ENCODE measurements at places on chromosomes 7 and 10.

DNA sequence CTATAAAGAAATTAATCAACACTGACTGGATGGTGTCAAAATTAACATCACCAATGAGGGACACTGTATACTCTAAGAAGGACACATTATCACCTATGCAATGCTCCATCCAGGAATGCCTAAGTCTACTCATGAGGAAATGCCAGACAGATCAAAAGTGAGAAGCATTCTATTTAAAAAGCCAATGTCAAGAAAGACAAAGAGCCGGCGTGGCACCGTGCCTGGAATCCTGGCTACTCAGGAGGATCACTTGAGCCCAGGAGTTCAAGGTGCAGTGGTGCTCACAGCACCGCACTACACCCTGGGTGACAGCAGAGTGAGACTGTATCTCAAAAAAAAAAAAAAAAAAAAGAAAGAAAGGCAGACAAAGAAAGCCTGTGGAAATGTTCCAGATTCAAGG lies 45.5 kb upstream of the ANAPC16 start:
- DNase-seq: no peak

GRCh38 chr7:134811765-134812164 lies 32.3 kb downstream of the CALD1 start:
- DNase-seq: no peak

- no peak for DNase-seq
These were observed 25.4 kb downstream of the TRDMT1 start for GRCh38 chr10:17176091-17176490.

- no peak for DNase-seq
These were observed 87.0 kb upstream of the SLC25A13 start for GRCh38 chr7:96408881-96409280.

DNA sequence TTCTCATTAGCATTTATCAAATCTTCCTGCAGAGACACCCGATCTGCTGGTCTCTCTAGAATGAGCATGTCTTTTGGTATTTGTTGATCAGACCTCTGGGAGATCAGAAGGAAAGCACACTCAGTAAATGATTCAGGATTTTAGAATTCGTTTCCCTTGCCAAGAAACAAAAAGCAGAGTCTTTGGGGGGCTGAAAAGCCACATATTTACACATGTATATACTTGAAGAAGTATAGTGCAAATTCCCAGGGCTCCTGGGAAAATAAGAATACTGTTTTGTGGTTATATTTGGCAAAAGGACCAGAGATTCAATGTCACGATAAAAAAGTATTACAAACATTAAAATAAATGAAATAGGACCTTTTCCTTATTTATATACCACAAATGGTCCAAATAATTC lies 100.2 kb downstream of the AGMO start:
- no peak for DNase-seq

DNA sequence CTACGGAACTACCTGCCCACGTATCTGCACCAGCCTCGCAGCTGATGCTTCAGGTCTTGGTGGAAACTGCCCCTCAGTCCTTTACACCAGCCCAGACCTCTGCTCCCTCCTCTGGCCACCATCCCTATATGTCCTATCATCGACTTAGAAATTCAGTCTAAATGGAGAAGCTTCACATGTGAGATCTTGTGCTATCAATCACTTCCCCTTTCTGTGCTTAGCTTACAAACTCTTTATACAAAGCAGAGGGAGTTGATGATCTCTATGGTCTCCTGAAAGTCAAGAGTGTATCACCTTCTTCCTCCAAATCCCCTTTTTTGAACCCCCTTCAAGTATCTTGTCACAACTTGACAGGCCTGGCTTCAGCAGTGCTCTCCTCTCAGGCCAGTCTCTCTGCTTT lies 30.7 kb downstream of the ZNF777 start:
- DNase-seq: no peak

DNA sequence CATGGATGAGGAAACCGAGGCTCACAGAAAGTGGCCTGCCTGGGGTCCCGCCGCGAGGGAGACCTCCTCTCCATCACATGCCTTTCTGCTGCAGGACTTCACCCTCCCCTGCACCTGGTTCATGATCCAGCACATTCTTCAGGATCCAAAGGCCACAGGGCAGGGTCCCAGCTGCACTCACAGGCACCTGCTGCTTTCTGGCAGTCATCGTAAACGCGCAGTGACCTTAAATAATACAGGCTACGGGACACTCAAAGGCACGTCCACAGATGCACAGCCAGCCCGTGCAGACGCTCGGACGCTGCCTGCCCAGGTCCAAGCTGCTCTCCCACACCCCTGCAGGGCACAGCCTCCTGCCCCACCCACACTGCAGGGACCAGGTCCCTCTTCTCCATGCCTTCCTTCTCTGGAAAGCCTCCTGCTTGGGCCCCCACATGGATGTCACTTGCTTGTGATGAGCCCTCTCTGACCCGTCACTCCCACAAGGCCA lies 49.9 kb downstream of the CALML3 start:
- DNase-seq: no peak

DNA sequence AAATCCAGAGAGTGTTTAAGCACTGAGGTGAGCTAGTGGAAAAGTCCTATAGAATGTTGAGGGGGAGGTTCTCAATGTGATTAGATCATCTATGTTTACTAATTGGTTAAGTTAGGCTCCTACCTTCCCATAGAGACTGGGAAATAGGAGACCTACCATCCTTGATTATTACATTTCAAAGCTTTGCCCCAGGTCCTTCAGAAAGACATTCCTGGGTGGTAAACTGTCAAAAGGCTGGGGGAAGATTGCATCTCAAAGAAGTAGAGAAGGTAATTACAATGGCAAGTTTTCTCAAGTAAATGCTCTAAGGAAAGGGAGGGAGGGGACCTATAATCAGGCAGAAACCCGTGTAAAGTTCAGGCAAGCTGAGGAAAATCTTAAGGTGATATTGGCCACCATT lies 247.8 kb upstream of the SMIM30 start:
- no peak for DNase-seq

- DNase-seq: no peak
These were observed 22.5 kb upstream of the HPS1 start for GRCh38 chr10:98469001-98469931.

DNA sequence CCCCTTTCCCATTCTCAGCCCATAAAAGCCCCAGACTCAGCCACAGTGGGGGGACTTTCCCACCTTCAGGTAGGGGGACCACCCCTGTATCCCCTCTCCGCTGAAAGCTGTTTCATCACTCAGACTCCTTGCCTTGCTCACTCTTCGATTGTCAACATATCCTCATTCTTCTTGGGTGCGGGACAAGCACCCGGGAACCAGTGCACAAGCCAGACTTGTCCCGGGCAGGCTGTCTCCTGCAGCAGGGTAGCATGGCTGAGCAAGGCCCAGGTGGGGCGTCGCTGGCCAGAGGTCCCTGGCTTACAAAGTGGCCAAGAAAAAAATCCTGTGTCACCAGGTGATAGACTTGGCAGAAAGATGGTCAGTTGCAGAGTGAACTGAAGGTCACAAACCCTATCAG lies 64.7 kb downstream of the NOD1 start:
- no peak for DNase-seq

DNA sequence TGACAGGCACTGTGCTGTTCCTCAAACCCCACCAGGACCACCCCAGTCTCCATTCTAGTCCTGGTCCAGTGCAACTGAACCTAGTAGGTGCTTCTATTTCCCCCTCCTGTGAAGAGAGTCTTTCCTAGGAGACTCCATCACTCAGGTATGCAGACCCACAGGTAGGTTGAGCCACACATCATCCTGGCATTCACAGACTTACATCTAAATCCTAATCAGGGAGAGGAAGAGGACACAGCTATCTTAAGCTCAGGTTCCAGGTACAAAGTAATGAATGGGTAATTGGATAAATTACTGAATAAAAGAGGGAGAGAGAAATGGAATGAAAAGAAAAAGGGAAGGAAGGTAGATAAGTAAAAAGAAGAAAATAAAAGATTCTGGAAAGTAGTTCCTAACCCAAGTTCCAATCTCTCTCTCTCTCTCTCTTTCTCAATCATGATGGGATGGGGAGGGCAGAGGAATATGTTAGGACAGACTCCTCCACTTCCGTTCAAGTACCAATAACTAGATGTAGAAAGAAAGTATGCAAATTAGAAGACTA lies 139.8 kb upstream of the NAMPT start:
- DNase-seq: no peak

DNA sequence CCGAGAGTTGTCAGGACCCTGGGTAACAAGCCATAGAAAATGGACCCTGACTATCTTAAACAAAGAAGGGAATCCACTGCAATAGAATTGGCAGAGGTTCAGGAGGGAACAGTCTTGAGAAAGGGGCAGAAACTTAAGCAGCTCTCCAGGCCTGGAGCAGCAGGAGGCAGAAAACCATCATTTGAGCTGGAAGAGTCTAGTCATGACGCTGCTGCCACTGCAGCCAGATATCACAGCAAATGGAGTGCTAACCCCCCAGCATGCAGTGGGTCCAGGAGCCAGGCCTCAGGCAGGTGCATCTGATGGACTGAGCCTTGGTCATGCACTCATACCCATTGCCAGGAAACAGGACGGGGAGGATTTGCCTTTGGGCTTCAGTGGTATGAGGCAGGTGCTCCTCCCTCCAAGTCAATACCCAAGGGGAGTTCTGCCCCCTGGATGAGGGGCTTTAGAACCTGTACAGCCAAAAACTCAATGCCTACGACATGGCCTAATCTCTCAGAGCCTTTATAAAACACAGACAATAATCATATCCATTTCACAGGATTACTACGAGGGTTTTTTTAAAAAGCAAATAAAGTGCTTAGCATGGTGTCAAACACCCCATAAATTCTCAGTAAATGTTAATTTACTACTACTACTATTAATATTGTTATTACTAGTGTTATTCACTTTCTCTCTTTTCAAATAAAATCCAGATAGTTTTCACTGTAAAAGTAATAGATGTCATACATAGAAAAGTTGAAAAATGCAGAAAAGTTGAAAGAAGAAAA lies 30.7 kb downstream of the DUSP5 start:
- no peak for DNase-seq

DNA sequence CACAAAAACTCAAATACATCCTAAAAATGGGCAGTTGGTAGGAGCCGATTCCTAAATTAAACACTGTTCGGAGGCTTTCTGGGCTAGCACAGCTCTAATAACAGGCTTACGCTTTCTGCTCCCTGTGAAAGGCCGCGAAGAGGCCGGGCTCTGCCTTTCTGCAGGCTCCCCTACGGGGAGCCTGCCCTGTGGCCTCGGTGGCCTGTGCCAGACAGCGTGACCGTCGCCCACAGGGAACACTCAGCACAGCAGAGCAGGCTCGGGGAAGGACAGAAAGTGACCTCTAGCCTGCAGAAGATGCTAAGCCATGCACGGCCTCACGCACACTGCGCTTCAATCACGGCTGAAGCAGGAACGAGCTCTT lies 64.2 kb downstream of the DIP2C start:
- DNase-seq: no peak
